Globus pallidus (tissue), 1 donor: ENCODE measurements at places on chromosomes 5 and 9.
A peak's percentile ranks its signal among the peaks of the same experiment; 100 is the strongest.

GRCh38 chr9:98317134-98317857 lies 61.8 kb upstream of the TBC1D2 start:
- DNase-seq, result no peak

DNA sequence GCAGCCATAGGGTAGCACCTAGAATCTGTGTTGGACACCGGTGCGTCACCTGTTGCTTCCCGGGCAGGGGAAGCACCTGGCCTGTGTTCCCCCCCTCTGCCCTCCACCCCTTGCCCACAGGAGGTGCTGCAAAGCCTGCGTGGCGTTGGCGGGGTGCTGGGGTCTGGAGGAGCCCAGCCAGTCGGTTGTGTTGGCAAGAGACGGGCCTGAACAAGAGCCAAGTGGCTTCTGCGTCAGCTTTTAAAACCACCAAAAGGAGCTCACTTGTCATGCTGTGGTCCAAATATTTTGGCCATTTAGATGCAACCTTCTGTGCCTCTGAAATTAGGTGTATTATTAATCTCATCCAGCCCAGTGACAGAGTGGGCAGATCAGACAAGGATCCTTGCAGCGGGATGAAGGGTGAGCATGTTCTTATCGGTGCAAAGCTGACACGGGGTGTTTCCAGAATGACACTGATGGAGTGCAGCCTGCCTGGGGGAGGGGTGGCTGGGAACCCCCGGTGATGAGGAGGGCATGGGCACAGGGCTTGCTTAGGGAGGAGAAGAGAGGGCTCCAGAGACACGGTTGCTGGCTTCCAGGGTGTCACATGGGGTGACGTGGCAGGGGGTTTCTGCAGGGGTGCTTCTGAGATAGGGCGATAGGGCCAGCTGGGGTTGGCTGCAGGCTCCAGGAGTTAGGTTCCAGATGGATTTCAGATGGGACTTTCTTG lies 9.7 kb upstream of the RXRA start:
- DNase-seq, result no peak

- no peak for DNase-seq
Measured at GRCh38 chr5:76007904-76008303, 75.3 kb upstream of the SV2C start.

- no peak for DNase-seq
Measured at GRCh38 chr5:166433679-166434078, 1857.8 kb upstream of the WWC1 start.

- DNase-seq, result no peak
Measured at GRCh38 chr5:107826311-107827000, 155.7 kb upstream of the EFNA5 start.

GRCh38 chr9:137070201-137070905 lies at the start of gene SAPCD2:
SAPCD2 (minus strand) TSS chr9:137070557; CDS start chr9:137070460, 97 bp downstream.
- DNase-seq, result peak; percentile 93
